ENCODE measurements at places on chromosomes 11 and 22. TPM values are rescaled to one million over a fixed set of nuclear protein-coding genes. Genes with fewer than 3 reads are reported as not detected.

Gene GLYAT
- total RNA-seq, result 0.49 TPM

Gene MS4A12
- not detected for total RNA-seq

Gene SLC22A8
- not detected for total RNA-seq

Gene HTR3A
- total RNA-seq, result 0.29 TPM

Gene SRPRA
- total RNA-seq, result 138 TPM

Gene TEX54
- not detected for total RNA-seq

Gene TUBA8
- total RNA-seq, result 2.1 TPM

Gene SIK2
- 27.6 TPM for total RNA-seq

Gene CDON
- total RNA-seq, result 25.8 TPM

Gene ISX
- not detected for total RNA-seq

Gene LMO1
- total RNA-seq, result not detected

Gene WNT7B
- 22.1 TPM for total RNA-seq

Gene GGT5
- 21.8 TPM for total RNA-seq

Gene CPT1B
- total RNA-seq, result 32.4 TPM

Gene C1QTNF6
- 7.2 TPM for total RNA-seq

Gene MYO7A
- total RNA-seq, result 21.0 TPM

Gene PTPRCAP
- total RNA-seq, result 14.7 TPM

Gene SIAE
- total RNA-seq, result 33.1 TPM

Gene OR10G6
- total RNA-seq, result not detected

Gene KCNQ1
- total RNA-seq, result 96.4 TPM

Gene ARHGEF17
- 69.2 TPM for total RNA-seq

Gene CDC42EP1
- total RNA-seq, result 186 TPM

Gene MMP8
- total RNA-seq, result not detected

Gene TMEM123
- 135 TPM for total RNA-seq

Gene MFRP
- not detected for total RNA-seq

Gene PKP3
- total RNA-seq, result 70.8 TPM

Gene DDTL
- total RNA-seq, result 3.0 TPM

Gene OR52A1
- total RNA-seq, result not detected

Gene KRTAP5-2
- 0.26 TPM for total RNA-seq

Gene IGF2
- 32.5 TPM for total RNA-seq

Gene KCTD14
- 23.6 TPM for total RNA-seq

Gene MS4A8
- total RNA-seq, result 61.4 TPM

Gene LDHAL6A
- not detected for total RNA-seq

Gene HTR3B
- total RNA-seq, result not detected

Gene MS4A15
- not detected for total RNA-seq

Measured in mucosa of gallbladder (tissue), 1 donor.